ENCODE measurements at places on chromosomes 3 and 15.
A peak's percentile ranks its signal among the peaks of the same experiment; 100 is the strongest.

DNA sequence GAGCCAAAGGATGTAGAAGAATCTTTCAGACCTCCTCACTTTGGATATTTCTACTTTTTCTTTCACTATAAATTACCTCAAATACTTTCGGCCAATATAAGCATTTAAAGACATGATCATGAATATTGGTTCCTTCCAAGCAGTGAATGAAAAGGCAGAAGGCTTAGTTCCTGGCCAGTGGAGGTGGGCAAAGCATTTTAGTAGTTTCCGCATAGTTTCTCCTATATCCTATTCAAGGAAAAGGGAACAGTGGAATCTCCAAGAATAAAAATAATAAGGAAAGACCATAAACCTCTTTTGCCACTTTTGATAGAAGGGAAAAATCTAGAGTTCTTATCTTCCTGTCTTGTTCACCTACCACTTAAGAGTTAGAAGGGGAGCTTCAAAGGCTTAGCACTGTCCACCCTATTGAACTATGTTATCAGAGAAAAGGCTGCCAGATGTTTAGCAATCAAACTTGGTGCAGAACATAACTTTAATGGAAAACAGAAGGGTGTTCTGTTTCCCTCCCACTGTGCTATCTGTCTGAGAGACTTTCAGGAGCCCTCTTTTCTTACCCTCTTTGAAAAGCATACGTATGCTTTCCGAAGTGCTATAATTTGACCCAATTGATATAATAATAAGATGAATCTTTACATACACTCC lies 155.6 kb upstream of the DPH6 start:
- DNase-seq: no peak

GRCh38 chr15:73318463-73319351 lies 50.1 kb downstream of the HCN4 start:
- no peak for DNase-seq

- DNase-seq: no peak
These were observed 553.4 kb downstream of the ZIC1 start for GRCh38 chr3:147962408-147963164.

GRCh38 chr15:42232606-42233005 lies 24.5 kb upstream of the VPS39 start:
- no peak for DNase-seq

GRCh38 chr3:187621881-187622280 lies 48.3 kb downstream of the SST start:
- no peak for DNase-seq

- no peak for DNase-seq
These were observed 809 bp downstream of the CRTAP start for GRCh38 chr3:33114622-33115023.

DNA sequence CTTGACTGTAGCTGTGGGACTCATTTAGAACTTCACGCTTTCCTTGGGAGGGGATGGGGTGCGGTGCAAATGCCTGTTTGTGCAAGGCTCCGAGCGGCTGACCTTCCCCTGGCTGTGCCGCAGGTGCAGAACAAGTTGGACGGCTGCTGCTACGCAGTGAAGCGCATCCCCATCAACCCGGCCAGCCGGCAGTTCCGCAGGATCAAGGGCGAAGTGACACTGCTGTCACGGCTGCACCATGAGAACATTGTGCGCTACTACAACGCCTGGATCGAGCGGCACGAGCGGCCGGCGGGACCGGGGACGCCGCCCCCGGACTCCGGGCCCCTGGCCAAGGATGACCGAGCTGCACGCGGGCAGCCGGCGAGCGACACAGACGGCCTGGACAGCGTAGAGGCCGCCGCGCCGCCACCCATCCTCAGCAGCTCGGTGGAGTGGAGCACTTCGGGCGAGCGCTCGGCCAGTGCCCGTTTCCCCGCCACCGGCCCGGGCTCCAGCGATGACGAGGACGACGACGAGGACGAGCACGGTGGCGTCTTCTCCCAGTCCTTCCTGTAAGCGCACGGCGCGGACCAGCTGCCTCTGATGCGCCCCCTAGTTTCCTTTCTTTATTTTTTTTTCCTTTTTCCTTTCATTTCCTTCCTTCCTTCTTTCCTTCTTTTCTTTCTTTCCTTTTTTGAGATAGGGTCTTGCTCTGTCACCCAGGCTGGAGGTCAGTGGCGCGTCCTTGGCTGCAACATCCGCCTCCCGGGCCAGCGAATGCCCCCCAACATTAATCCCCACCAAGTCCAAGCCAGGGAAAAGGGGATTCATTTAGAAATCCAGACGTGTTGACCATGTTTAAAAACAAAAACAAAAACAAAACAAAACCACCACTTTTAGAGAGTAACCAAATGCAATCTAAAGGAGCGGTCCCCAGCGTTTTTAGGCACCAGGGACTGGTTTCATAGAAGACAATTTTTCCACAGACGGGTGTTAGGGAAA lies 42.7 kb downstream of the EIF2AK4 start:
- peak; percentile 26 for DNase-seq

DNA sequence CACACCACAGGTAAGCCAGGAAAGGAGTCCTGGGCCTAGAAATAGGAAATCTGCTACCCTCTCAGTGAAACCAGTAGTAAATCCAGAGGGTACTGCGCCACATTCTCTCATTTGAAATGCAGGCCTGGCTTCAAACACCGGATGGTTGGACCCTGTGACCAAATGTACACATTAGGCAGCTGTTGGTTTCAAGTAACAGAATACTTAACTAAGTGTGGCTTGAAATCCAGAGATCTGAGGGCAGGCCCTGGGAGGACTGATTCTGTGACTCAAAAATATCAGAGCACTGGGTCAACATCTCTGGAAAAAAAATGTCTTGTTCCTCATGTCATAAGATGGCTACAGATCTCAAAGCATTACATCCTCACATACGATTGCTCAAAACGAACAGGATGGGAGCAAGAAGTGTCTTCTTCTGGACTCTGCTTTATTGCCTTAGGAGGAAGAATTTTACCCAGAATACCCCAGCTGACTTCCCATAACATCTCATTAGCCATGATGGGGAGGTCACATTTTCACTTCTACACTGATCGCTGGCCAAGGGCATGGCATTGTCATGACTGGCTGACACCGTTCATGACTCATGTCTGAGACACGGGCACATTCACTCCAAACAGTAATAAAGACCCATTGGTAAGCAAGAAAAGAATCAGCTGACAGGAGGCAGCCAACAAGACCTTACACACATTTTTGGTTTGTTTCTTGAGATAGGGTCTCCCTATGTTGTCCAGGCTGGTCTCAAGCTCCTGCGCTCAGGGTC lies 166.0 kb downstream of the ARRDC4 start:
- DNase-seq: peak; percentile 69

GRCh38 chr3:196406811-196407470 lies 25.3 kb downstream of the UBXN7 start:
- no peak for DNase-seq

GRCh38 chr3:52085681-52086282 lies 29.4 kb upstream of the DUSP7 start:
- peak; percentile 59 for DNase-seq

DNA sequence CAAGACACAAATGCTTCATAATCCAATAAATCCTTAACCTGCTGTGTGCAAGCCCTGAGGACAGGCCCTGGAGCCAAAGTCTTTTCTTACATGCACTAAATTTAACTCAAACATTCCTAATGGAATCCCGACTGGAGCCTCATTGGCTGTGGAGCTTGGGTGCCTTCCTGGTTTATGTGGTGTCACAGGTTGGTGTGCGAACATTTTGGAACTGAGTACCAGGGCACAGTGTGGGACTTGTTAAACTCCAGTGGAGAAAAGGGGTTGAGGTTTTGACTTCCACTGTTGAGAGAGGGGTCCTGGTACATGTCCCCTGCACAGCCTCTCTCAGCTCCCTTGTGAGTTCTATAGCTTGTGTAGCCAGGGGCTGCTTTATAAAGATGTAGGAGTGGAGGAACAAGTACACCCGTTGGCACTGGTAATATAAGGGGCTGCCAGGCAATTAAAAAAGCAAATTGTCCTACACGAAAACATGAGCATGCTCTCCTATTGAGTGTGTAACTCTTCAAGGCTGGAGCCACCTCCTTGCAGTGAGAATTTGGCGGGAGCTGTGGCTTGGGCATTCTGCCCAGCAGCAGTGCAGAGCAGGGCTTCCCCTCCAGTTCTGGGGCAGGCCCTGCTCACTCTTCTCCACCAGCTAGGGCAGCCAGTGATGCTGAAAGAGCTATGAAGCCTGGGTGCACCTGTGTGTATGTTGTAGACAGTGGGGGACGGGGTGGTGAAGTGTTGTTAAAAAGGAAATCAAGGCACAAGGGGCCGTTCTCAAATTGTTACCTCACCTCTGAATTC lies 218.1 kb downstream of the CLSTN2 start:
- no peak for DNase-seq

DNA sequence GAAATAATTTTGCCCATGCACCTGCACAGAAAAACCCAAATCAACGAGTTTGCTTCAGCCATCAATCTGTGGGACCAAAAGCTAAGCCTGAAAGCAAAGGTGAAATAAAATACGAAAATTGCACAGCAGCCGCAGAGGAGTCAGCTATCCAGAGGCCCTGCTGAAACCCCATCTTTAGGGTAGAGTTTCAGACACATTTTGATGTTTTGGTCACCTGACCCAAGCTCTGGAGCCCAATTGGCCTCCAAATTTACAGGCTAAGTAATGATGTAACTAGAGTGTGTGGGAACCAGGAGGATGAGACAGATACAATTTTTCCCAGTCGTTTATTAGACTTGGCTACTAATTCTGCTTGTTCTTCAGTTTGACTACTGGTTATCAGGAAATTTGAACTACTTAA lies 308.6 kb upstream of the ATP11B start:
- DNase-seq: no peak

DNA sequence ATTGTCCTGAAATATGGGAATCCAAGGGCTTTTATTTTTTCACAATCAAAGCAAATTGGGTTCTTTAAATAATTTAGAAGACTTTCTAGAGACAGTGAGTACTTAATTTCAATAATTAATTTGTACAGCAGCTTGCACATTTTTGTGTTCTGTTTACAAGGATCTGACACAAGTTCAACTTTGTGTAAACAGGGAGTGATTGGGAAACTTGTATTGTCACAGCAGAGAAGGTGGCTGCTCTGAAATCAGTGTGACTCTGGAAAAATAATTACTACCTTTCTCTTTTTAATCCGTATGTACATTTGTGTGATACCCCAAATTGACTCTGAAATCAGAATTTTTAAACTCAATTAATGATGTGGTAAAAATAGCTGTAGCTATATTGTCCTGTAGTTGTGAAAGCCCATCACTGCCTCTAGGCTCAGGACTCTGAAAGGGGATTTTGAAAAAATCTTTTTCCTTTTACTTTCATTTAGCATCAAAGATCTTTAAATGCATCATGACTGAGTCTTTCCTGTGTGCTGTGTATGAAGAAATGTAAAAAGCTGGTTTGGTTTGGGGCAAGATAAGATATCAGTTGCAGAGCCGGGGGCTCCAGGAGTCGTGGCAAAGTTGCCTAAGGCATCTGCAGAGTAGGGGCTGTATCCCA lies 45.1 kb downstream of the MFSD1 start:
- peak; percentile 53 for DNase-seq

GRCh38 chr15:75202251-75203016 lies 752 bp downstream of the C15orf39 start:
- peak; percentile 83 for DNase-seq

DNA sequence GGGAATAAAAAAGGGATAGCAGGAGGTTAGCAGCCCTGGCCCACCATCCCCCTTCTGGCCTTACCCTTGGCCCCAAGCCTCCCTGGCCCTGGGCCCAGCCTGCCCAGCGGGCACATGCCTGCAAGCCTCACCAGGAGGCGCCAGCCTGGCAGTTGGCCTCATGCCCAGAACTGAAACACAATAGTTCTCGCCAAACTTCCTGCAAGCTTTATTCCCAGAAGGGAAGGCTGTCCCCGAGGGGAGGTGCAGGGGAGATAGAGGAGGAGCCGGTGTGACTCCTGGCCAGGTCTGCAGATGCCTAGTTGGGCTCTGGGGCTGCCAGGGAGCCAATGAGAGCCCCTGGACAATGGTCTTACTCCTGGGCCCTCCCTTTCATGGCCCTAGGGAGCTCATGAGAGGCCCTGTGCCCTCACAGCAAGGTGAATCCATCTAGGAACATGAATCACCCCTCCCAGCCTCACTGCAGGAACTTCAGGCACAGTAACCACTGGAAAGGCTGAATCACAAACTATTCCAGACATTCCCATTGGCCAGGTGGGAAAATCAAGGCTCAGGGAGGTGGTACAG lies 4.0 kb downstream of the CCDC33 start:
- no peak for DNase-seq

GRCh38 chr3:122978569-122978968 lies 49.0 kb downstream of the SEMA5B start:
- no peak for DNase-seq

DNA sequence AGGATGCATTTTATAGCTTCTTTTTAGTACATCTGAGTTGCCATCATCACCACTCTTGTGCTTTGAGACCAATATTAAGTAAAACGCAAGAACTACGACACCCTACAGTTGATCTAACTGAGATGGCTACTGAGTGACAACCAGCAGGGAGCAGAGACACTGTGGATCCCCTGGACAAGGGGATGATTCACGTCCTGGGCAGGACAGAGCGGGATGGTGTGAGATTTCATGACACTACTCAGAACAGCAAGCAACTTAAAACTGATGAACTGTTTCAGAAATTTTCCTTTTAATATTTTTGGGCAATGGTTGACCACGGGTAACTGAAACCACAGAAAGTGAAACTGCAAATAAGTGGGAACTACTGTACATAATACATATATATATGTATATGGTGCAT lies 299.2 kb downstream of the ADAMTS17 start:
- no peak for DNase-seq

GRCh38 chr15:91408476-91409076 lies 308.5 kb downstream of the SV2B start:
- DNase-seq: no peak

DNA sequence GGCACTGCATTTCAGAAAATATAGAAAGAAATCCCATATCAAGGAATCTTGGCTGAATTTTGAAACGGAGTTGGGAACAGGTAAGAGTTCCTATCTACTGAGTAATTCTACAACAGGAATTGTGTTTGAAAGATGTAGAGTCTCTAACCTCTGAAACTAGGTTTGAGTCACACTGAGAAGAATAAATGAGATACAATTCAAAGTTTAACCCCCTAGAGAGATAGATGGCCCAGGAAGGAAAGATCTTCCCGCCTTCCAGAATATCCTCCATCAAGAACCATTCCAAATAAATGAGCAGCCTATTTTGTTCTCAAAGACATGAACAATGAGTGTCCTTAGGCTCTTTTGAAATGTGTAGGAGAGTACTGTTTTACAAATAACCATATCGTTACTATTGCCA lies 2.9 kb upstream of the ANP32A start:
- no peak for DNase-seq

DNA sequence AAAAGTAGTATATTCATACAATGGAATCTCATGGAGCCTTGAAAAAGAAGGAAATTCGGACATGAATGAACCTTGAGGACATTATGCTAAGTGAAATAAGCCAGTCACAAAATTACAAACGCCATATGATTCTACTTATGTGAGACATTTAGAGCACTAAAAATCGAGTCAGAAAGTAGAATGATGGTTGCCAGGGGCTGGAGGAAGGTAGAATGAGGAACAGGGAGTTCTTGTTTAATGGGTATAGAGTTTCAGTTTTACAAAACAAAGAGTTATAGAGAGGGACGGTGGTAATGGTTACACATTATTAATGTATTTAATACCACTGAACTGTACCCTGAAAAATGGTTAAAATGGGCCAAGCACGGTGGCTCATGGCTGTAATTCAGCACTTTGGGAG lies 19.5 kb downstream of the UBXN7 start:
- DNase-seq: peak; percentile 49

- DNase-seq: no peak
These were observed 9.5 kb downstream of the TTBK2 start for GRCh38 chr15:42911058-42911592.
